ENCODE measurements at places on chromosomes 2 and 18.

DNA sequence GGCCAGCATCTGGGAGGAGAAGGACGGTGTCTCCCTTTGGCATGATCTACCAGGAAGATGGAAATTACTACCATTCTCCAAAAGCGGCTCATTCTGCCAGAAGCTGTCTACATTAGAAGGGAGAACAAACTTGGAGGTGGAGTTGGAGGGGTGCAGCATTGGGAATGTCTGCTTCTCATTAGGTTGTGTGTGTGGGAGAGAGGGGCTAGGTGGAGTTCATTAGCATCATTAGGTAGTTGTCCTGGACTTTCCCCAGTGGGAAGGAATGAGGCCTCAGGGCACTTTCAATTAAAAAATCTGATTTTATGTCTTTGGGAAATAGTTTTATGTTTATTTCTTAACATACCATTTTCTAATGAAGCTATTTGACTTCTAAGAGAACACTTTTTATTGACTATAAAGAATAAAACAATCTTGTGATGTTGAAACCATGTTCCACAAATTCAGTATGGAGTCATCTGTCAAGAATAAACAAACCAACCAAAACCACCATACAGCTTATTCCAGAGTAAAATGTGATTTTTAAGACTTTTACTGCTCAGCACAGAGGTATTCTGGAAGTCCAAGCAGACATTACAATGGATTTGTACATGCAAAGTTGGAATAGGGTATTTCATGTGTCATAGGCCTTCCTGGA is 60.6 kb downstream of the VAPA start:
- no peak for DNase-seq

GRCh38 chr2:95025406-95026319 is at the start of gene MAL:
Gene MAL (plus strand): TSS chr2:95025708. CDS start chr2:95025793, 85 bp downstream.
- peak; percentile 46 for DNase-seq

- DNase-seq, result no peak
These were observed 827.2 kb downstream of the EPHA4 start for GRCh38 chr2:220744861-220745260.

DNA sequence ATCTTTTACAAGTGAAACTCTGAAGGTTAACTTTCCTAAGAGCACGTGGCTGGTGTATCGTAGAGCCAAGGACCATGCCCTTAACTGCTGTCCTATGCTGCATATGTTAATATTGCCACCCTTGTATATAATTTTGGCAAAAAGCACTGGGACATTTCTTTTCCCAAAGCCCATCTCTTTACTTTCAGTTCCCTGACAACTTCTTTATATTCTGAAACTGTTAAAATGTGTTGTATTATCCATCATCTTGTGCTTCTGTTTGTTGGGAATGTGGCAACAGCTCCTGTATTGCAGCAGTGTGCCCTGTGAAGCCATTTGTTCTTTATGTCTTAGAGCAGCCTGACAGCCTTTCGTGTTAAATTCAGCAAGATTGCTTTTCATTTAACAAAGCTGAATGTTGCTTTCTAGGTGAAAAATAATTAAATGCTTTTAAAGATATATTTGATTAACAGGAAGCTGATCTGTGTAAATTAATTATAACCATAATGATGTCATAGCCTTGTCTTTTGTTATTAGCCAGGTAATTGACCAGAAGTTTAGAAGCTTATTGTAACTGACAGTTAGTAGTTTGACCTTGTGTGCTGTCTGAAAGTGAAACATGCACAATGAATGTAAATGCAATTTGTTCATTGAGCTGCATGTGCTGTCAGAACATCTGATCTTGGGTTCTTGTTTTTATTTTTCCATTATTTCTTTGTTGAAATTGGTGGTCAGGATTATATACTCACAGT is 9.7 kb downstream of the RHBDD1 start:
- DNase-seq, result no peak

DNA sequence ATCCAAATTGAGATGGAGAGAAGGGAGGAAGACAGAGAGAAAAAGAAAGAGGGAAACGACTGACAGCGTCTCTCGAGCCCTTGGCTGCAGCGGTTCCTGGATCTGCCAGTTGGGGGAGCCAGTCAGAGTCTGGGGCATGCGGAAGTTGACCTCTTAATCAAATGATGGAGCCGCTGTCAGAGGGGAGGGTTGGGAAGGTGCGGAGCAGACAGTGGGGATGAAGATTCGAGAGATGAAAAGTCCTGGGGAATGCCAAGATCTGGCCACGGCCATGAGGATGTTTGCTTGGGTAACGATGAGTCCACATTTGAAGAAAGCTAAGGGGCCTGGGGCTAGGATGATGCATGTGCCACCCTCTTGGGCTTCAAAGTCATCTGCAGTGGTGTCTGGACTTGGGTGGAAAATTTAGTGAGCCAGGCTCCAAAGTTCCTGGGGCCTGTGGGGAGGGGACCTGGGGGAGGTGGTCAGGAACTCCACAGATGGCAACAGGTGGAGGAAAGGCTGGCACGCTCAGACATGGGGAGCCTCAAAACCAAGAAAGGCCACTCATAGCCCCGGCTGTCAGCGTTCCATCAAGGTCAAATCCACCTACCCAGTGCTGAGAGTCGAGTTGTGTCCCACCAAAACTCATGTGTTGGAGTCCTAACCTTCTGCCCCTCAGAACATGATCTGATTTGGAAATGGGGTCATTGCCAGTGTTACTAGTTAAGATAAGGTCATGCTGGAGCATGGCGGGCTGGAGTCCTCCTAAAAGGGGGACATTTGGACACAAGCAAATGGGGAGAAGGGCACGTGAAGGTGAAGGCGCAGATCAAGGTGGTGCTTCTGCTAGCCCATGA is 200.1 kb downstream of the NDUFA10 start:
- DNase-seq, result no peak

GRCh38 chr2:189570570-189571031 is 10.0 kb downstream of the SLC40A1 start:
- DNase-seq, result no peak

DNA sequence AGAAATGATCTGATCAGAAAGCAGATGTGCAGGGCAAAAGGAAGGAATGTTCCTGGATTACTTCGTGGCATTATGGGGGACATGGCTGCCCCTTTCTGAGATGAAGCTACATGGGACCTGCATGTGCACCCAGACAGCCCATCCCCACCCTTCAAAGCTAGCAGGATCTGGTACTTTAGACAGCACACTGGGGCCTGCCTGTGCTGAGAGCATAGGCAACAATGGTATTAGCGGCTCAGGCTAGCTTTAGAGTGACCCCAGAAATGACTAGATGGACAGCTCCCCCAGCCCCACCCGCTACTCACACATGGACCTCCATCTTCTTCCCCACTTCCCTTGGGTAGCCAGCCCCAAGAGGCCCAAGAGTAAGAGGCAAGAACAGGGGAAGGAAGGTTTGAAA is 61.5 kb upstream of the NFE2L2 start:
- DNase-seq, result no peak

GRCh38 chr2:24913911-24914310 is 6.1 kb downstream of the ADCY3 start:
- no peak for DNase-seq

GRCh38 chr2:191155608-191156071 is 4.8 kb upstream of the STAT4 start:
- DNase-seq, result no peak

GRCh38 chr2:6986301-6986911 is 69.2 kb downstream of the RNF144A start:
- DNase-seq, result no peak

DNA sequence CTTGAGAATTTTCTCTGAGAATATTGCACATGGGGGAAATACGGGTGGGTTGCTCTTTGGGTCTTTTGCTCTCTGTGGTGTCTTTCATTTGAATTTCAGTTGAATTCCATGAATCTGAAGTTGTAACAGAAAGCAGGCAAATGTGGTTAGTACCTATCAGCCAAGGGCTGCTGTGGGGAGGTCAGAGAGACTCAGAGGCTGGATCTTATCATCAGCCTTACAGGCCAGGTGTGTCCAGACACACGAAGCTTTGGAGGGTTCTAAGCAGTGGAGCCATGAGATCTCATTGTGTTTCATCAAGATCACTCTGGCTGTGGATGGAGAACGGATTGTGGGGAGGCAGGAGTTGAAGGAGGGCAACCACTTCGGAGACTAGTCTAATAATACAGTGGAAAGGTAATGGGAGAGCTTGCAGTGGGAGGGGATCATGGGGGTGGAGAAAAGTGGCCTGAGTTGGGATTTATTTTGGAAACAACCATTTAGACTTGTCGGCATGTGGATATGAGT is 68.1 kb downstream of the GNAL start:
- DNase-seq, result no peak

GRCh38 chr2:228673876-228674554 is 492.5 kb upstream of the SPHKAP start:
- no peak for DNase-seq

- DNase-seq, result no peak
These were observed 4.8 kb downstream of the ONECUT2 start for GRCh38 chr18:57439985-57440330.

DNA sequence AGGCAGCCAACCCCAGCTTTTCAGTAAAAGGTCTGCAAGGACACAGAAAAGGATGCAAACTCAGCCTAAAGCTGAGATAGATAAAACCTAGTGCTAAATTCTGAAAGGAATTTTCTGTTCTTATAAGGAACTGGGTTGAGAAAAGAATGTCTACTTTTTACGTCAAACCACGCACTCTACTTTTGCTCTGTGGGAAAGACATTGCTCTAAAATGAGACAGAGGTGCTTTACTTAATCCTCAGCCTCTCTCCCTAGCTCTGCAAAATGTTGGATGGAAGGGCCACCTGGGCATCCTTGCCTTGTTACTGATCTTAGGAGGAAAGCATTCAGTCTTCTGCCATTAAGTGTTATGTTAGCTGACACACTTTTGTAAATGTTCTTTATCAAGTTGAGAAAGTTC is 72.1 kb upstream of the LINC00305 start:
- no peak for DNase-seq

DNA sequence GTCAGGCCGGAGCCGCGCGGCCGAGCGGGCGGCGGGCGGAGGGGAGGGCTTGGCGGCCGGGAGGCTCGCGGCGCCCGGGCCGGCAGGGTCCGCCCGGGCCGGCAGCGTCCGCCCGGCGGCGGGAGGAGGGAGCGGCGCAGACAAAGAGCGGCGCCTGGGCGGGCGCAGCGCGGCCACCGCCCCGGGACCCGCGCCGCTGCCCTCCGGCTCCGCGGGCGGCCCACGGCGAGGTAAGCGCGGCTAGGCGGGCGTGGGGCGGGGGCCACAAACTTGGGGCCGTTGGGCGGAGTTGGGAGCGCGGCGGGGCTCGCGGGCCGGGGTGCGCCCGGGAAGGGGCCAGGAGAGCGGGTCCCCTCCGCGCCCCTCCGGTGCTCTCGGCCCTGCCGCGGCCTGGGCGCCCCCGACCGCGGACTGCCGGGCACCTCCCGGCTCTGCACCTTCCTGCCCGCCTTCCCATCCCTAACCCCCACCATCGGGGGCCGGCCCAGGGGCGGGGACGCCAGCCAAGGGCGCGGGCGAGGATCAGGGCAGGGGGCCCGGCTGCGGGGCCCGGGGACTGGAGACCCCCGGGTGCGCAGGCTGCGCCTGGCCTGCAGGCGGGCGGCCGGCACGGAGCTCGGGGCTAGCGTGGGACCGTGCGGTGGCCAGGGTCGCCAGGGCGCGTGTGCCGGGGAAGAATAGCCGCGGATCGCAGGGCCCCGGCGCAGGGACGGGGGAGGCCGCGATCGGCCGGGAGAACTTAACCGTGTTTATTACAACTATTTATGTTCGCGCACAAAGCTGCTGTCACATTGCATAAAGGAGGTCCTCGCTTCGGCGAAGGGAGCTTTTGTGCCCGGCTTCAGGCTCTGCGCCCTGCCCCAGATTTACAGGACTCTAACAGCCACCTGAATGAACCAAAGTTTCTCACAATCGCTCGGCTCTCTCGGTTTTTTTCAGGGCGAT is at the start of gene NCK2:
NCK2 (plus strand) TSS at position 4 of the 945 bp plus-strand sequence. CDS start 110,152 bp downstream, outside the sequence.
- no peak for DNase-seq

GRCh38 chr2:2919026-2919425 is 458.6 kb downstream of the EIPR1 start:
- DNase-seq, result no peak

GRCh38 chr18:52995875-52996274 is 655.9 kb downstream of the DCC start:
- DNase-seq, result no peak

DNA sequence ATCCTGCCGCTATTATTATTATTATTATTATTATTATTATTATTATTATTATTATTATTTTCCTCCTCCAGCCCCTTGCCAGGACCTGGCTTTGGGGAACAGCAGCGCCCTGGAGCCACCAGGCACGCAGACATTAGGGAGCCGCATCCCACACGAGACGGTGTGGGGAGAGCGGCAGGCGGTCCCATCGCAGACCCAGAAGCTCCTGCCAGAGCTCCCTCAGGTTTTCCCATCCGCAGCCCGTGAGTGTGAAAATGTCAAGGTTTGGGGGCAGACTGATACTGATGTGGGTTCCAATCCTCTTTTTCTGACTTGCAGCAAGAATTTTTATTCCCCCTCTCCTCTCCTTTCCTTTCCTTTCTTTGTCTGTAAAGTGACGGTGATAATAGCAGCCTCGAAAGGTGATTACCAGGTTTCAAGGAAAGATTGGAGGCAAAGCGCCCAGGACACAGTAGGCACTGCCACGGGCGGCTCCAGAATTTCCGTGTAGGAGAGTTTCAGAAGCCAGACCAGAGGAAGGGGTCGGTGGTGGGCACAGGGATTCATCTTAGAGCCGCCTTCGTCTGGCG is 816 bp downstream of the SCTR start:
- DNase-seq, result no peak

DNA sequence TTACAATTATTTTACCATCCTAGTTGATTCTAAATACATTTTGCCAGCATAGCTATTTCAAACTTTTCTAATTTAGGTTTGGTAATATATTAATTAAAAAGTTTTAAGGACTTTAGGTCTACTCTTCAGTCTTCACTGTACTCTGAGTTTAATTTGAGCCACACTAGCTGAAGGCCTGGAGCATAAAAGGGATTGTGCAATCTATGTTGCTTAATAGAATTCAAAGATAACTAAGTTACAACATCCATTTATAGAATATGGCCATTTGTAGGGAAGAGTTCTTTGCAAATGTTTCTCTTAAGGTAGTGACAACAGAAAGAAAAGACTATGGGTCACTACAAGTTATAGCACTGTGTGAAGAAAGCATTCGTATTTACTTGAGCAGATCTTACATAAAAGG is 702.2 kb upstream of the NRXN1 start:
- DNase-seq, result no peak

GRCh38 chr2:133843091-133843490 is 274.8 kb upstream of the NCKAP5 start:
- DNase-seq, result no peak

DNA sequence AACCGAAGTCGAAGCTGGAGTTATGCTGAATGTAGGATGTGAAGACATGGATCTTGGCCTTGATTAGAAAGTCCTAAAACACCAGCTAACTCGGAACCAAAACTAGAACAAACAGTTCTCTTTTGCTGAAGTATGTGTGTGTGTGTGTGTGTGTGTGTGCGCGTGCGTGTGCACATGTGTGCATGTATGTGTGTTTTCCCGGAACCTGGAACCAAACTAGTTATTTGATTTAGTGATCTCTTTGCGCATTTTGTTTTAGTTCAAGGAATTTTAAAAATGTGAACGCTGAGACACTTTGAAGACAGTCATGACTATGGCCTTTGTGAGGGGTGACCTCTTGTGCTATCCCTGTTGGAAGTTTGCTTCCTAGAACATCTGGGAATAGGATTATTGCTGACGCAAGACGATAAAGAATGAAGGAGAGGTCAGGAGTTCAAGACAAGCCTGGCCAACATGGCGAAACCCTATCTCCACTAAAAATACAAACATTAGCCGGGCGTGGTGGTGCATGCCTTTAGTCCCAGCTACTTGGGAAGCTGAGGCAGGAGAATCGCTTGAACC is 23.8 kb downstream of the FHL2 start:
- DNase-seq, result no peak
